Activated naive CD4-positive, alpha-beta T cell treated with anti-CD3 and anti-CD28 coated beads, Interleukin-2, amount 50 U/mL, for 72 hours (primary cell): ENCODE measurements at places on chromosomes 11 and 22. TPM values are rescaled to one million over a fixed set of nuclear protein-coding genes. Genes with fewer than 3 reads are reported as not detected.

The APLP2 gene
- total RNA-seq, result 32.2 TPM

The MOGAT2 gene
- total RNA-seq, result not detected

The RHOD gene
- total RNA-seq, result 0.89 TPM

The SH3BP1 gene
- 98.5 TPM for total RNA-seq

The TENM4 gene
- not detected for total RNA-seq

The PARVG gene
- total RNA-seq, result 55.5 TPM

The ZBTB16 gene
- total RNA-seq, result 0.99 TPM

The ANO1 gene
- total RNA-seq, result not detected

The OR10S1 gene
- not detected for total RNA-seq

The CLMP gene
- 0.54 TPM for total RNA-seq

The SLC6A5 gene
- total RNA-seq, result not detected

- DNase-seq, result no peak
Measured at GRCh38 chr11:12451179-12451814, 73.9 kb downstream of the PARVA start.

DNA sequence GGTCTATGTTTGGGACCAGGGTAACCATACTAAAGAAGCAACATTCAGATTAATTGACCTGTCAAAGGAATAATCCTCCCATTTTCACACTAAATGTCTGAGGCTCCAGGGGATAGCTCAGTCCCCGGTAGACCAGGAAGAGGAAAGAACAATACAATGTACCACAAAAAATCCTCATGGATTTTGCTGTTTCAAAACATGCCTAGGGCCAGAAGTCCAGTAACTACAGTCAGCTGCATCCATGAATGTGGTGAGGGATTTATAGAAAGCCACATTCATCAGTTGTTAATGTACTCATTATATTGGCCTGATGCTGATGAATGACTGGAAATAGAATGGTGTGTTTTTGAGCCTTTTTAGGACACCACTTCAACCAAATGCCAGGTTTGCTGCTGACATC lies 6.9 kb upstream of the ETS1 start:
- DNase-seq, result no peak

GRCh38 chr11:33157103-33158027 lies 3.9 kb downstream of the CSTF3 start:
- DNase-seq, result no peak

- no peak for DNase-seq
Measured at GRCh38 chr11:73287400-73288101, 15.4 kb downstream of the P2RY6 start.

DNA sequence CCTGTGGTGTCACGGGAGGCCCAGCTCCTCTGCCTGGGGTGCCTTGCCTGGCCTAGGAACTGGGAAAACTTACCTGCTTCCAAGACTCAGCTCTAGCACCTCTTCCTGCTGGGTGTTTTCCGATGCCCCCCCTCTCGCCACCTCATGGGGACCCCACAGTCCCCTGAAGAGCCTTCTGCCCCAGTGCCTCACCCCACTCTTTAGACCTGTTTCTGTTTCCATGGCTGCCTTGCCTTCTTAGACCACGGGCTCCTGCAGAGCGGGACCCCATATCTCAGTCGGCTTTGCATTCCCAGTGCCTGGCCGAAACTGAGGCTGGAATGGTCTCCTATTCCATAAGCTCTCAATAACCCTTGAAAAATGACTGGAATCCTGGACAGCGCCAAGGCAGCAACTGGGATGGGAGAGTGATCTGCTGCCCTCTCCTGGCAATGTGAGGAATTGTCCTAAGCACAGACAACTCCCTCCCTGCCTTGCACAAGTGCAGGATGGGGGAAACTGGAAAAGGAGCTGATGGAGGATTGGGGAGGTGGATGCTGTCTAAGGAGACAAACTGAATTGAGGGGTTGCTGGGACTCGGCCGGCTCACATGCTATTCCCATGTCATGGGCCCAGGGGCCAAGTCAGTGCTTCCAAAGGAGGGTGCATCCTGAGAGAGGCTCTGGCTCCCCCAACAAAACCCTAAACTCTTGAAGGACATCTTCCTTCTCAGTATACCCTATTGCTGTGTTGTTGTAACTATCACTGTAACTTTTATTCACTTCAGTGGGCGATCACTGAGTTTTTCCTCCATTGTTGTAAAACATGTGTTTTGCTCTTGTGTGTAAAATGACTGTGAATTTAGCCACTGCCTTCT lies 26.6 kb upstream of the IL17RA start:
- DNase-seq, result no peak

GRCh38 chr11:33987545-33987944 lies 64.0 kb upstream of the CAPRIN1 start:
- DNase-seq, result no peak

DNA sequence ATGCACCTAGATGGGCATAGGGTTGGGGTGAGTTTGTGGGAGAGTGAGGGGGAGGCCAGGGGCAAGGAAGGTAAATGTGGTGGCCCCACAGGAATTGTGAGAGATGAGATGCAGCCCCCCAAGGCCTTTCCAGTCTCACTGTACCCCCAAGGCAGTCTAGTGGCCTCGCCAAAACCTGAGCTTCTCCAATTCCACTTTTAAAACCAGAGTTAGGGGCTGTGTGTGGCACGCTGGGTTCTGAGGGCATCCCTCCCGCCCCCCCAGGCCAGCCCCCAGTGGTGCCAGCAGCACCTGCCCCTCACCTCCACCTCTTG lies 40.4 kb downstream of the KCNC1 start:
- no peak for DNase-seq

GRCh38 chr11:81002374-81002773 lies 1561.5 kb upstream of the TENM4 start:
- DNase-seq, result no peak

DNA sequence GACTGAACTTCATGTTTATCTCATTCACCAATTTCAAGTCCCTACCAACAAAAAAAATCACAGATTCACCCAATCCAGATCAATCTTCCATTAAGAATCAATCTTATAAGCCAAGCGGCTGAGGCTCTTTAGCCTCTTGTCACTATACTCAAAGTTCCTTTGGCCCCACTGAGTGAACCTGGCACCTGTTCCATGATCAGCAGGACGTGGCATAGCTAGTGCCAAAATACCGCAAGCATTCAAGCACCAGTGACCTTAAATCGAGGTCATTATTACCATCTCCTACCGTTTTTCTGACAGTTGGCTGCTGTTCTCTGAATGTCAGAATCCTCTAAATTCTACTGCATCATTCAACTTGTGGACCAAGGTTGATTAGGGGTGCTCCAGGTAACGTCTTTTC lies 141.2 kb downstream of the CADM1 start:
- DNase-seq, result no peak

DNA sequence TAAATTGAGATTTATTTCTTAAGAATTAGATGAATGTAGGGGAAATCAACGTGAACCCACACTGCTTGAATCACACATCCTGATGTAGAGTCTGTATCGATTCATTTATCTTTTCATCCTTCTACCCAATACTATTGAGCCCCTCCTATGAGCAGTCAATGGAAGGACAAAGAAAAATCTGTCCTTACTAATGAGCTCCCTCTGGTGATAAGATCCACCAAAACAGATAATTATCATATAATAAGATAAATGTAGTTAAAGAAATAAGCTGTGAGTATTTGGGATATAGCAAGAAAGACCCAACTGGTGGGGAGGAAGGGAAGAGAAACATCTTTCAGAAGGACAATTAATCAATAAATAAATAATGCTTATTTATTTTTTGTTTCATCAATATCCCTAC lies 385.1 kb upstream of the CCDC90B start:
- DNase-seq, result no peak

GRCh38 chr22:30073743-30074142 lies 6.5 kb upstream of the HORMAD2 start:
- DNase-seq, result no peak

DNA sequence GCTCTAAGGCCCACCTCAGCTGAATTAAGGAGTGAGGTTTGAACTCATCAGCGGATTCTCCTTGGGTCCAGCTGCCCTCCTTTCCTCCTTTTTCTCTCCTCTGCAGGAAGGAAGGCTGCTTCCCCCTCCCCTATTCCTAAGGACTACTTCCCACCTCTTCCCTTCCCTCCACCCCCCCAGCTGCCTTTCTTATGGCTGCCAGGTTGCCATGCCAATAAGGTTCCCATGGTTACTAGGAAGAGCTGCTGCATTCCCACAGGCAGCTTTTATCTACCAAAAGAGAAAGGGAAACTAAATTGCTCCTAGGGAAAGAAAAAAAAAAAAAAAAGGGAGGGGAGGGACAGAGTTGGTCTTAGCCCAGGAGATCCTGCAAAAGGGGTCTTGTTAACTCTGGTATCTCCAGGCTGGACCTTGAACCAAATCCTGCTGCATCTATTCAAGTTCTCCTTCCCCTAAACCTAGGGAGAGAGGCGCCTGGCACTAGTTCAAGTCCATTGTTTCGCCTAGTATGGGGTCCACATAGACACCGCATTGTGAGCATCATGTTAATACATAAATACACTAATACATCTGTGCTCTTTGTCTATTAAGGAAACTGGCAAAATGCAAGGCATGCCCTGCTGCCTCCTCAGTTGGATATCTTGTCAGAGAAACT lies 21.2 kb upstream of the FEZ1 start:
- no peak for DNase-seq

DNA sequence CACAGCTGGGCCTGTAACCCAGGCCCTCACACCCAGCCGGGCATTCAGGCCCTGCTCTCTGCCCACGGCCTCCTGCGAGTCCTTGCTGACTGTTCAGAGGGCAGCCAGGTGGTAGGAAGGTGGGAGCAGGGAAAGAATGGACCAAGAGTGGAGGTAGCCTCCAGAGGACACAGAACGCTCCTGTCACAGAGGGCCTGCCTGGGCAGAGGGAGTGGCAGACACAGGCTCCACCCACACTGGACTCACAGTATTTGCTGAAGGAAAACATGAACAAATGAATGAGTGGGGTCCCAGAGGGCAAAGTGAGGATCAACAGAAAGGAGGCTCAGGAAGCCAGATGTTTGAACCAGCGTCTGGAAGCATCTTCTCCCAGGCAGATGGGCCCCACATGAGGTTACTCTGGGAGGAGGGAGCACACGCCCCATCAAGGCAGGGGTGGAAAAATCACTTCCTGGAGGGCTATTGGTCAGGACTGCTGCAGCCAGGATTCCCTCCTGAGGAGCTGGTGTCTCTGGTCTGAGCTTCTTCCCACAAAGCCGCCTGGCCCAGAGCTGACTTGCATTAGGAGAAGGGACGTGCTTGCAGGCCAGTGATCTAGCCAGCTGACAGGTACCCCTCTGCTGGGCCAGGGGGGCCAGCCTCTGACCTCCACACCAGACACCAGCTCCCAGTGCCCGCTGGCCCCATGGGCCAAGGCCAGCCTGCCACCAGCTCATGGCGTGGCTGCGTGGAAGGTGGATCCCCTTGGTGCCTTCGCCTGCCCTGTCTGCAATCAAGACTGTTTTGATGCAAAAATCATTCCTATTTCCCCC lies 84.0 kb downstream of the THAP12 start:
- DNase-seq, result no peak

- DNase-seq, result no peak
Measured at GRCh38 chr11:100861212-100861611, 174.1 kb downstream of the ARHGAP42 start.

DNA sequence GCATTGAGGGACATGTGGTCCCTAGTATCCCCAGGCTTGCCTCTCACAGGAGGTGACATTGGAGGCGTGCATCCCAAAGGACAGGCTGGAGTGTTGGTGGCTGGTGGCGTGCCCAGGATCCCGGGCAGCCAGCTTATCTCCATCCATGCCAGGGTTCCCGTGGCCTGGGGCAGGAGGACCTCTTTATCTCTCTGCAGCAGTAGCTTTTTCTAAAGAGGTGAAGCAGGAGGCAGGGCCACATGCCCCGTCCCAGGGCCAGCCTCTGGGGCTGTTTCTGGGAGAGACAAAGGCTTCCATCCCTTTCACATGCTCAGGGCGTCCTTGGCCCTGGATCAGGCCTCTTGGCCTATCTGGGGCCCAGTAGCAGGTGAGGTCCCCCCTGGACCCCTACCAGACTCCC lies 19.7 kb downstream of the PARVG start:
- DNase-seq, result no peak

- DNase-seq, result no peak
Measured at GRCh38 chr22:44676441-44677352, 25.3 kb upstream of the PRR5 start.

GRCh38 chr11:7573558-7574296 lies 59.9 kb downstream of the PPFIBP2 start:
- no peak for DNase-seq

- no peak for DNase-seq
Measured at GRCh38 chr11:114228435-114229411, 67.5 kb upstream of the NNMT start.
